ENCODE measurements at places on chromosomes 5 and 9.

GRCh38 chr5:54678737-54679136, 161.2 kb downstream of the SNX18 start:
- no peak for DNase-seq

DNA sequence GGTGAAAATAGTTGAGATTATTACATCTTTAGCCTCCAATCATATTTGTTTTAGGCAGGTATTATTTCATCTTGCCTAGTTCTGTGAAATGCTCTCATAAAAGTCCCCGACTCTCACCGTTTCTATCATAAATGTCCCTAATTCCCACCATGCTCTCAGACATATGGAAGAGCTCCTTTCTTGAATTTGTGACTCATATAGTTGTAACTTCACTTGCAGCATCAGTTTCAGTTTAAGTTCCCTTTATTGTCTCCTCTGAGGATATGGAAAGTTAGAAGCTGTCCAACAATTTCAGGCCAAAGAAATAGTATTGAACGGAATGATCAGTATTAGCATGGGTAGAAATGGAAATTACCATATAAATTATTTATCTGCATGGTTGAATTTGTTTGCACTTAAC, 187.5 kb upstream of the NR4A3 start:
- DNase-seq, result no peak

GRCh38 chr5:156387391-156387790, 60.4 kb downstream of the SGCD start:
- no peak for DNase-seq

- no peak for DNase-seq
Measured at GRCh38 chr5:137101544-137101943, 397.6 kb downstream of the SPOCK1 start.

GRCh38 chr5:36177715-36178523, 26.0 kb downstream of the SKP2 start:
- DNase-seq, result no peak

DNA sequence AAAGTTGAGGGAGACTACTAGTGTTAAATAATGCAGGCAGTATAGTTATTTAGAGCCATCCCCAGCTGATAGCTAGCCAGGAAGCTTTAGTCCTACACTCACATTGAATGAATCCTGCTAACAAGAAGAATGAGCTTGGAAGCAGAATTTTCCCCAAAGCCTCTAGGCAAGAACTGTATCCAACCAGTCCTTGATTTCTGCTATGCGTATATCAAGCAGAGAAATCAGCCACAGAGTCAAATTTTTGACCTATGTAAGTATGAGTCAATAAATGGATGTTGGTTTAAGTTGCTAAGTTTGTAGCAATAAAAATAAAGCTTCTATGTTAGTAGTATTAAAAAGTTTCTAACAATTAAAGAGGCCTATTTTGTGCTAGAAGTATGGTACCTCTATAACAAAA, 672.1 kb upstream of the CHD1 start:
- no peak for DNase-seq

GRCh38 chr5:170432669-170433068, 43.5 kb upstream of the KCNMB1 start:
- no peak for DNase-seq

DNA sequence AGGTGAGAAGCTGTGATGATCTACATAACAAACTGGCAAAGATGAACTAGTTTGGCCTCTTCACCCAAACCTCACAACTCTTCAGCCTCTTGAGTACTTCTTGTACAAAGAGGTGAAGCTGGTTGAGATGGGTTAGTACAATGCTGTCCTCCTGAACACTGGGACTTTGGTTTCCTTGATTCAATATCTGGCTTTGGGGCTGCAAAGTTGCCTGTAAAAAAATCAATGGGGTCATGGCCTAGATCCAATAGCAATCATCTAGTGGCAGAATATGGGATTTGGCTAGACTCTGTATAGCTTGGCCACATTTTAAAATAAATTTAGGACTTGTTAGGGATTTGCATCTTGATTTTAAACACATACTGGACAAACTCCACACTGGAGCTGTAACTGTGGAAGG, 179.1 kb downstream of the ADAMTS12 start:
- DNase-seq, result no peak

DNA sequence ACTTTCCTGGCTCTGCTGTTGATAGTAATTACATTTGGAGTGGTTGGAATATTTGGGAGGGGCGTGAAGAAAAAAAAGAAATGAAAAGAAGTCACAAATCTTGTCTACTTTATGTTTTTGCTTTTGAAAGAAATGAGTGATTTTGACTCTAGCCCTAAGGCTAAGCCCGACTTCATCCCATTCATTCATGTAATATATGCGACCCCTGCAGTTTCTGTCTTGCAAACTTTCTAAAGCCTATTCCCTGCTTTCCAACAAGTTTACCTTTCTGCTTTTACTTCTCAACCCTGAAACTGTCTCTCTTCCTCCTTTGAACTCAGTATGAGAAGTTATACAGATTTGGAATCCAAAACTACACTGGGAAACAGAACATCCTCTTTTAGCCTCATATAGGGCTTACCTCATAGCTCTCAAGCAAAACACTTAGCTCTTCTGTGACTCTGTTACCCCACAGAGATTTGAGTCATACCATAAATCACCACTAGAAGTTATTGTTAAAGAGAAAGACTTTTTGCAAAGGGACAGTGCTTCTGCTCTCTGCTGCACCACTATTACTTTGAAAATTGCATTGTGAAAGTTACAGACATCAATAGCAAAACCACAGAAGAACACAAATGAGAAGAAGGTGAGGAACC, 1.6 kb downstream of the CFAP95 start:
- no peak for DNase-seq

GRCh38 chr5:31614151-31615020, 24.5 kb upstream of the PDZD2 start:
- DNase-seq, result no peak

DNA sequence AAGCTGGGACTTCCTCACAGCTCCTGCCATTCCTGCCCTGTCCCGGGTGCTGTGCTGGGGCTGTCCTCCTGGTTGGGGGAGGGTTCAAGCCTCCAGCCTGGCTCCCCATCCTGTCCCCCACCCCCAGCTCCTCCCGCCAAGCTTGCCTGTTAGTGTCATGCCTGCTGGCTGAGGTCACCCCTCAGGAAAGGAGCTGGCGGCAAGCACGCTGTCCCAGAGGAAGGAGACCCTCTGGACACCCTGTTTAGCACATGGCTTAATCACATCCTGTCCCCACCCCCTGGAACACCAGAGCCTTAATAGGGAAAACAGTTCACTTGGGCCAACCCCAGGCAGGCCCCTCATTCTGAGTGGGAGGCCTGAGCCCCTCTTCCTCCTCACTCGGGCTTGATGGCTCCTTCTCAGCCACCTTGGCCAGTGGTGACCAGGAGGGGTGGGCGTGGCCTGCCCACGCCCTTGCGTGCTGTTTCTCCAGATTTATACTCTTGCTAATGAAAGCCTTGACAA, 9.2 kb upstream of the PHYHD1 start:
- DNase-seq, result peak; percentile 84

DNA sequence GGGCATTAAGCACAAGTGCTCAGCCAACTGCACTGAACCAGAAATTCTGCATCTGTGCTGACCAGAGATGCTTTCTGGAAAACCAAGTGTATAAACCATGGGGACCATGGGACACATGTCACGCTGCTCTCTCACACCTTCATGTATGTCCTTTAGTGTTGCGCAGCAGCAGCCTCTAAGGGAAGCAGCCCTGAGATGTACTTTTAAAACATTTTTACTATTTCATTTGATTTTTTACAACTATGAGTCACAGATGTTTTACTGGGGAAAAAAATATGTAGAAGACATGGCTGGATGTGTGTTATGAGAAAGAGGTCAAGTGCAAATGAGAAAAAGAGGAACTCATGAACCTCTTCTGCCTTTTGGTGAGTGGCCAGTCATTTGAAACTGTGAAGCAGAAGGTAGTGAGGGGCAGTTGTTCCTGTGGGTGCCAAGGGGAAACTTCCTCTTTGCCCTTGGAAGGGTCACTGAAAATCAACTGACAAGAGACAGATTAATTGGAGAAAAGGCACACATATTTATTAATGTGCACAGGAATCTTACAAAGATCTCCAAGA, 31.4 kb upstream of the SYK start:
- no peak for DNase-seq

DNA sequence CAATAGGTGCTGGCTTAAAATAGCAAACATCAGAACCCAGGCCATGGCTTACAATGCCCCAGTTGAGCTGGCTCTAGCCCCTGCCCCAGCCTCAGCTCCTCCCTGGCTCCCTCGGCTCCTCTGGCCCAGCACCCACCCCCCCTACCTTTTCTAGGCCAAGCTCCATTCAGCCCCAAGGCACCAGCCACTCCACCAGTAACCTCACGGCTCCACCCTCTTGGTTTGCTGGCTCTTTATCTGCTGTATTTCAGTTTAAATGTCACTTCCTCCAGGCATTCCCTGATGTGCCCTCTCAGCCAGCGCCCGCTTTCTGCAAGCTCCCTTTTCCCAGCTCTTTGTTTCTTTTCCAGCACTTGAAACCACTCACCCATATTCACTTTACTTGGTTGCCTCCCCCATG, 10.6 kb downstream of the C1QTNF2 start:
- DNase-seq, result no peak

DNA sequence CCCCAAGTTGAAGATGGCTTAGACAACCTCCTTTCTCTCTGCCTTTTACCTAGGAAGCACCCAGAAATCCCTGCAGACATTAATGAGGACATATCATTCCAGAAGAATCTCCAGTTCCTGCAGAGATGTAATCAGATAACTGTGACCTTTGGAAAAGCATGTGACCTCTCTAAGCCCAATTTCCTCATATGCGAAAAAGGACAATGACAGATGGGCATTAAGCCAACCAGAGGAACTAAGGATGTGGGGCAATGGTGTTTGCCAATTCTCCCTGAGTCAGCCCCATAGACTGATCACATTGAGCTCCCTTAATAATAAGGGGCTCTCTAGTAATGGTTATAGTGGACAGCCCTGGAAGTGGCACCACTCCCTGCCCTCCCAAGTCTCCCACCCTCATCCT, 10.1 kb upstream of the FOXI1 start:
- no peak for DNase-seq

DNA sequence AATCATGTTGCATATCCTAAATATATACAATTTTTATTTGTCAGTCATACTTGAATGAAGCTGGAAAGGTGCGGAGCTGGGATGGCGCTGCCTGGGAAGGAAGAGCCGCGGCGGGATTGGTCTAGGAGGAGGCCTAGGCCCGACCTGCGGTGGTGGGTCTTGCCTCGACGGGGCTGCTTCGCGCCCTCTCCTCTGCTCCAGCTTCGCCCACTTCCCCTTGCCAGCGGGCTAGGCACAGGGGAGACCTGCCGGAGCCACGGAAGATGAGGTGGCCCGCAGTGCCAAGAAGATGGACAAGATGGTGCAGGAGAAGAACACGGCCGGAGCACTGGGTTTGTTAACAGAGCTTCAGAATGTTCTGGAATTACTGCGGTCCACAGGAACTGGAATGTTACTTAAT, 28.5 kb upstream of the CTSV start:
- no peak for DNase-seq

DNA sequence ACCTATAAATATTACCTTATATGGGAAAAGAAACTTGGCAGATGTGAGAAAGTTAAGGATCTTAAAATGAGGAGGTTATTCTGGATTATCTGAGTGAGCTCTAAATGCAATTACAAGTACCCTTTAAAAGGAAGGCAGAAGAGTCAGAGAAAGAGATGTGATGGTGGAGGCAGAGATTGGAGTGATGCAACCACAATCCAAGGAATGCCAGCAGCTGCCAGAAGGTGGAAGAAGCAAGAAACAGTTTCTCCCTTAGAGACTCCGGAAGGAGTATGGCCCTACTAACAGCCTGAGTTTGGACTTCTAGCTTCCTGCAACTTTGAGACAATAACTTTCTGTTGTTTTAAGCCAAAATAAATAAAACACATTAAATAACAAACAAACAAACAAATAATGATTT, 108.7 kb upstream of the PRLR start:
- no peak for DNase-seq

DNA sequence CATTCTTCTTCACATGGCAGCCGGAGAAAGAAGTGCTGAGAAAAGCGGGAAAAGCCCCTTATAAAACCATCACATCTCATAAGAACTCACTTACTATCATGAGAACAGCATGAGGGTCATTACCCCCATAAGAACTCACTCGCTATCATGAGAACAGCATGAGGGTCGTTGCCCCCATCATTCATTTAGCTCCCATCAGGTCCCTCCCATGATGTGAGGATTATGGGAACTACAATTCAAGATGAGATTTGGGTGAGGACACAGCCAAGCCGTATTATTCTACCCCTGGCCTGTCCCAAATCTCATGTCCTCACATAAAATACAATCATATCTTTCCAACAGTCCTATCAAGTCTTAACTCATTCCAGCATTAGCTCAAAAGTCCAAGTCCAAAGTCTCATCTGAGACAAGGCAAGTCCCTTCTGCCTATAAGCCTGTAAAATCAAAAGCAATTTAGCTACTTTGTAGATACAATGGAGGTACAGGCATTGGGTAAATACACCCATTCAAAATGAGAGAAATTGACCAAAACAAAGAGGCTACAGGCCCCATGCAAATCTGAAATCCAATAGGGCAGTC, 79.1 kb downstream of the MROH2B start:
- no peak for DNase-seq

DNA sequence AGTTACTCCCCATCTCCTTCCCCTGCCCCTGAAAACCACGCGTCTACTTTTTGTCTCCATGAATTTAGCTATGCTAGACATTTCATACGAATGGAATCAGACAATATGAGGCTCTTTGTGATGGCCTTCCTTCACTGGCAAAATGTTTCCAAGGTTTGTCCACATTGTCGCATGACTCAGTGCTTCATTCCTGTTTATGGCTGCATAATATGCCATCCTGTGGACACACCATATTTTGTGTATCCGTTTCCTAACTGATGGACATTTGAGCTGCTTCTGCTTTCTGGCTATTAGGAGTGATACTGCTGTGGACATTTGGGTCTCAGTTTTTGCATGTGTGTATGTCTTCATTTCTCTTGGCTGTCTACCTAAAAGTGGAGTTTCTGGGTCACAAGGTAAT, 14.5 kb downstream of the NTNG2 start:
- no peak for DNase-seq

GRCh38 chr9:7879551-7880245, 80.1 kb upstream of the DMAC1 start:
- DNase-seq, result no peak

DNA sequence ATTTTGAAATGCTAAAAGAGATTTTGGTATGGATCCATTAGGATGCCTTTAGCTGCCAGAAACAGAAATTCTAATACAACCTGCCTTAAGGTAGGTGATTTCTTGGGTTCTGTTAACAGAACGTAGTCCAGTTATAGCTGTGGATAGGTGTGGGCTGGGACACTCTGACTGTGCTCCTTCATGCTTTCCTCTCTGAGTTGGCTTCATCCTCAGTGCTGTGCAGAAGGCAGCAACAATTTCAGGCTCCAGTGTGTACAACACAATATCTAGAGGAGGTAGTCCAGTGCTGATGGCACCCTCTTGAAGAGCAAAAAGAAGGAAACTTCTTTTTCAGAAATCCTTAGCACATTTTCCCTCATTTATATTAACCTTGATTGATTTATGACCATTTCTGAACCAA, 34.4 kb downstream of the NNT start:
- no peak for DNase-seq

GRCh38 chr9:126875756-126876510, 15.5 kb downstream of the ZBTB34 start:
- no peak for DNase-seq

- DNase-seq, result no peak
Measured at GRCh38 chr9:136538599-136539426, 7.0 kb downstream of the NOTCH1 start.

GRCh38 chr5:57842364-57843058, 359.9 kb upstream of the ACTBL2 start:
- DNase-seq, result no peak

All from CMK (cell line).